ENCODE measurements at places on chromosomes 7 and 10.
A peak's percentile ranks its signal among the peaks of the same experiment; 100 is the strongest.

DNA sequence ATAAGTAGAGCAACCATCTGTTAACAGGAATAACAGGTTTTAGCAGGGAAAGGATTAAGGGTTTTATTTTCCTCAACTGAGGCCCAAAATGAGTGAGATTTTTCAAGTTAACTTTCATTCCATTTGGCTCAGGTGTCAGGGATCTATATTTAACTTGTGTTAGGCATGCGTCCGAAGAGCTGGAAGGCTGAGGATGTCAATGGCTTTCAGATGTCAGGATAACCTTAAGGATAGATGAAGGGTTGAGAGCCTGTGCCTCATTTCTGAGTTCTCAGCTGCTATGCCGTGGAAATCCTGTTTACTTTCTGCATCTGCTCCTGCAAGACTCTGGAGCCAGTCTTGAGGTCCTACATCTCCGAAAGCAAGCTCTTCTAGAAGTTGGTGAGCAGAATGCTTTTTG lies 36.4 kb upstream of the CD36 start:
- no peak for DNase-seq

DNA sequence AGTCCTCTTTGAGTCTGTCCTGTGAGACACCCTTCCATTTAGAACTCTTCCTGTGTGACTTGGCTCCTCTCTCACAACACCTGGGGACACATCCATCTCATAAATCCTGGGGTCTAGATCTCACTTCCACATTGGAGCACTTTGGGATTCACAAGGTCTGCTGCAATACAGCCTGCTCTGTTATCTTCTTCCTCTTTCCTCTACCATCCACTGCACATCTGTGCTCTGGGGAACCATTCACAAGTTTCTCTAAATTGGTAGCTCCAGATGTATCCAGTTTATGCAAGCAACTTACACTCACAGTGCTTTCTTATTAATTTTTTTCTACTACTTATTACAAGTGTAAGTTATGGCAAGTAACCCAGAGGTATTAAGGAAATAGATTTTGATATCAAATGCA lies 5.5 kb upstream of the FIGNL1 start:
- no peak for DNase-seq

DNA sequence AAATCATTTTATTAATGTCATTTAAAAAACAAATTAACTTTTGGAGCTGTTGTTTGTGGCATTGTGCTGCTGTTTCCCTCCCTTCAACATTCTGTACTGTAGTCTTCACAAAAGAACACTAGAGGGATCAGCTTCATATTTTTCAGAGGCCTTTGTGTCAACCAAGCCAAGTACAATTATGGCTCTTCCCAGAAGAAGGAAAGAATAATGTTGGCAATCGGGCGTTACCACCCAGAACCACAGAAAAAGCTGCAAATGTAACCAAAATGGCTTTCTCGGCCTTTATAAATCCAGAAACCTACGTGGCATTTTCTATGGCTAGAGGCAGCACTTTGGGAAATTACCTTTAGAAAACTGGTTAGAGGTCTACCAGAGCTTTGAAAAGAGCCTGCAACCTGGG lies 98.8 kb upstream of the COL1A2 start:
- DNase-seq = peak; percentile 50

DNA sequence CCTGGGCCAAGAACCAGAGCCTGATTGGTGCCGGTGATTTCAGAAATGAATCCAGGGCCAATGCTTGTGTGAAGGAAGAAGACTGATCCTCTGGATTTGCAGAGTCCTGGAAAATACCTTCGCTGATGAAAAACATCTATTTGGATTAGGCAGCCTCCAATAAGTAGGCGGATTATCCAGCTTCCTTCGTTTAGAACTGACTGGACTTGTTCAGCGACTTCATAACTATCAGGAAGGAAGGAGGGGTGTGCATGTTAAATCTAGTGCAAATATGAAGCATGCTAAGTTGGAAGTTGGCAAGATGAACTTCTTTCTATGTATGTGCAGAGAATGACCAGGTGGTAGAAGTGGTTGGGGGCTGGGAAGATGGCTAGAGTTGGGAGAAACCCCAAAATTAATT lies 41.0 kb downstream of the NKX2-3 start:
- no peak for DNase-seq

- DNase-seq = no peak
Observed at GRCh38 chr10:22714479-22715289, at the start of gene PIP4K2A. PIP4K2A (minus strand) TSS chr10:22714578; CDS start chr10:22714326, 252 bp downstream.

DNA sequence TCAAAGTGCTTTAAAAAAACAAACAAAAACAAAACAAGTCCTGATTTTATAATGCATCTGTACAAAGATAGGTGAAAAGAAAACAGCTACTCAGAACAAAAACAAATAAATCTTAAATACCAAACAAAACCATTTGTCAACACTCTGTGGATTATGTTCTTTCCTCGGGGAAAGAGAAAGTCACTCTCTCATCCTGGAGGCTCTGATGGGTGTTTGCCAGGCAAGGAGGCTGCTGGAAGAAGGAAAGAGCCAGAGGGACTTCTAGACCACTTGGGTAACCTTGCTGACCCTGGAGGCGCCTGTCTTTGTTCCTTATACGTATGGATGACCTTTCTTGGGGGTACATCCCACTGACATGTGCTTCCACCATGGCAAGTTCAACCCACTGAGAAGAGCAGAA lies 92.8 kb downstream of the ZRANB1 start:
- DNase-seq = no peak

DNA sequence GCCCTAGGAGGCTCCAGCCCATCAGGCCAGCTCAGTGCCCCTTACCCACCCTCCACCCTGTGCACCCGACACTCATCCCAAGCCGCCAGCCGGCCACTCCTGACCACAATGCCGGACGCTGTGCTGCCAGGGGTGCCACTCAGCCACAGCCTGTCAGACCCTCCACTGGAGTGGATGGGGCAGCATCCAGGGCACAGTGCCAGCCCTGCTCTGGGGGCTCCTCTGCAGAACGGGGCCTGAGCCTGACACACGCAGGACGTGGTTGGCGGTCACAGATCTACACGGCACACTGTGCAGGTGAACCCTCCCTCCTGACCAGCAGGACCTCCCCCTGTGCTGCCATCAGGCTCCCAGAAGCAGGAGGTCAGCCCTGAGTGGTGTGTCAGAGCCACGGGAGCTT lies 114.7 kb downstream of the MAD1L1 start:
- DNase-seq = no peak

- no peak for DNase-seq
Observed at GRCh38 chr7:115731796-115732471, 298.6 kb downstream of the TFEC start.
